ENCODE measurements at places on chromosomes 12 and 14.

DNA sequence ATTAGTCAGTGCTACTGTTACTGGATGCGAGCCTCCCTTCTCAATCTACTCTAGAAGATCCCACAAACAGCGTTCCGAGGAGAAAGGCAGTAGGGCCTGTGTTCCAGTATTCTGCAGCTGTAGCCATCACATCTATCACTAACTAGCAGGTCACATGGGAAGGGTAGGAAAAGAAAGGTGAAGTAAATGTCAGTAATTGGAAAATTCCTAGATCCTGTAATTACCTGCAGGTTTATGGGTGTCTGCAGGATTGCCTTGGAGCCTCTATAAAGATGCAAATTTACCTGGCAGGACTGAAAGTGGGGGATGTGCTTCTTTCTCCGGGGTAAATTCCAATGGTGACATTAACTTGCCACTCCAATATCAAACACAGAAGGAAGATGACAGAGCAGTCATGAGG is 77.8 kb downstream of the FERMT2 start:
- no peak for DNase-seq

- no peak for DNase-seq
These were observed 4.3 kb downstream of the OASL start for GRCh38 chr12:121034616-121035305.

DNA sequence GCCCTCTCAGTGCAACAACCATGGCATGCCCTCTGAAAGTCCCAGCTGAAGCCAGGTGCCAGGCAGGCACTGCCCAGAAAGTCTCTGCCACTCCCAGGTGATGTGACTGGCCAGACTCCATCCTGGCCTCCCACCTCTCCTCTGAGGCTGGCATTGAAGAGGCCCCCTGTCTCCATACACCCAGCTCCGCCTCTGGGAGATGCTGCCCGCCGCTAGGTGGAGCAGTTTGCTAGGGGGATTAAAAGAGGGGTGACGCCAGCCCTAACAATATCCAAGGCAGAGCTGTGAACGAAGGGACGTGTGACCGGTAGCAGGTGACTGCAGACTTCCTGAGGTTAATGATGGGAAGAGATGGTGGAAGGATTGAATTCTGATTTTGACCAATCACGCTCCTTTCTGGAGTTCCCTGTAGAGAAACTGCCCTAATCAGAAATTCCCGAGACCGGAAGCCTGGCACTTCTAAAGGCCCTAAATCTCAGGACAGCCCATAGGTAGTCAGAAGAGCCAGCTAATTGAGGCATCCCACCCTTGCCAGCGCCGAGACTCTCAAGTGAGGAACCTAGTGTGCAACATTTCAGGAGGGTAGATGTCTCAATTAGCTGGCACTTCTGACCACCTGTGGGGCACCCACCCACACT is 8.3 kb upstream of the PLEK2 start:
- DNase-seq, result peak; percentile 8

DNA sequence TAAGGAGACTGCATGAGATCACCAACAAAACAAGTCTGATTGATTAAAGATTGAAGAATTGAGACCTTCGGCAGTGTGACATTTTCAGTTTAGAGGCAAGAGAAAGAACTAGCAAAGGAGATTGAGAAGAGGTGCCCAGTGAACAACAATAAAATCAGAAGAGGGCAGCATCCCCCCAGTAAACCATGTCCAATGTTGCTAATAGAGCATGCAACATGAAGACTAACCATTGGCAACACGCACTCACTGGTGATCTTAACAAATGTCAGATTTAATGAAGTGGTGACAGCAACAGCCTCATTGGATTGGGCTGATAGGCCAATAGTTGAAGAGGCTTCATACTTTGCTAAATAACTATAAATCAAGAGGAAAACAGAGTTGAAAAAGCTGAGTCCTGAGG is 20.7 kb upstream of the TAS2R14 start:
- DNase-seq, result no peak

GRCh38 chr14:71193663-71194062 is 286.4 kb downstream of the PCNX1 start:
- no peak for DNase-seq

GRCh38 chr14:95513291-95513690 is 3.2 kb downstream of the SYNE3 start:
- DNase-seq, result no peak

- DNase-seq, result no peak
These were observed 8.5 kb downstream of the C12orf75 start for GRCh38 chr12:105338966-105339365.

GRCh38 chr12:109463756-109464155 is 13.3 kb downstream of the KCTD10 start:
- DNase-seq, result no peak

- no peak for DNase-seq
These were observed 7.1 kb upstream of the ASCL1 start for GRCh38 chr12:102950107-102950949.

Data from CD4-positive, alpha-beta memory T cell (primary cell).